ENCODE measurements at places on chromosomes 5 and 9.
A peak's percentile ranks its signal among the peaks of the same experiment; 100 is the strongest.

DNA sequence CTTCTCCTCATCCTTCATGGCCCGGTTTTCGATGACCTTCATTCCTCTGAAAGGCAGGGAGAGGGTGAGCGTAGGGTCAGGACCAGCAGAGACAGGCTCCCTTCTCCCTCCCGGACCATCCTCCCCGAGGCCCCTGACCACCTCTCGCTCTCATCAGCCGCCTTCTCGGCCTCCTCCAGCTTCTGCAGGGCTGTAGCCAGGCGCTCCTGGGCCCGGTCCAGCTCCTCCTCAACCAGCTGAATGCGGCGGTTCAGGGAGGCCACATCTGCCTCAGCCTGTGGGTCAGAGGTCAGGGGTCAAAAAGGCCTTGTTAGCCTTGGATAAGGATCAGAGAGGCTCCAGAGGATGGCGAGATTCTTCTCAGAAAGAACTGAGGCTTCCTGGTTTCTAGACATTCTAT, 4.2 kb downstream of the TPM2 start:
- DNase-seq = no peak

DNA sequence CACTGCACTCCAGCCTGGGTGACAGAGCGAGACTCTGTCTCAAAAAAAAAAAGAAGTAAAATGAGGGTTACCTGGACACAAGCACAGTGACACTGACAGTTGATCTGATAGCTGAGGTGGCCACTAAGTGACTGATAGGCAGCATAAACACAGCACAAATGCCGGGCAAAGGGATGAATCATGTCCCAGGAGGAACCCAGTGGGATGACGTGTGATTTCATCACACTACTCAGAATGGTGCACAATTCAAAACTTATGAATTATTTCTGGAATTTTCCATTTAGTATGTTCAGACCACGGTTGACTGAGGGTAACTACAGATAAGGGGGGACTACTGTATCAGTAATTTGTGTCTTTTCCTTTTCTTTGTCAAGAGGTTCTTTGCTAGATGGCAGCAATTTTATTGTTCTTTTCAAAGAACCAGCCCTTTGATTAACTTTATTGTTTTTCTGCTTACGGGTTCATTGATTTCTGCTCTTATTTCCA, 34.3 kb upstream of the RNF130 start:
- DNase-seq = no peak

DNA sequence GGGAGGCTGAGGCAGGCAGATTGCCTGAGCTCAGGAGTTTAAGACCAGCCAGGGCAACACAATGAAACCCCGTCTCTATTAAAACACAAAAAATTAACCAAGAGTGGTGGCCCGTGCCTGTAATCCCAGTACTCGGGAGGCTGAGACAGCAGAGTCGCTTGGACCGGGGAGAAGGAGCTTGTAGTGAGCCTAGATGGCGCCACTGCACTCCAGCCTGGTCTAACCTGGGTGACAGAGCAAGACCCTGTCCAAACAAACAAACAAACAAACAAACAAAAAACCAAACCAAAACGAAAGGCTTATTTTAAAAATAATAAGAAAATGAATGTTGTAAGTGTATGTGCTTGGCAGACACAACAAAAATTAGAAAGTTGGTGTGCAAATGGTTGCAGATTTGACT, 536.3 kb upstream of the PTPRD start:
- DNase-seq = no peak

GRCh38 chr9:37992924-37993349, 76.1 kb downstream of the SHB start:
- no peak for DNase-seq

DNA sequence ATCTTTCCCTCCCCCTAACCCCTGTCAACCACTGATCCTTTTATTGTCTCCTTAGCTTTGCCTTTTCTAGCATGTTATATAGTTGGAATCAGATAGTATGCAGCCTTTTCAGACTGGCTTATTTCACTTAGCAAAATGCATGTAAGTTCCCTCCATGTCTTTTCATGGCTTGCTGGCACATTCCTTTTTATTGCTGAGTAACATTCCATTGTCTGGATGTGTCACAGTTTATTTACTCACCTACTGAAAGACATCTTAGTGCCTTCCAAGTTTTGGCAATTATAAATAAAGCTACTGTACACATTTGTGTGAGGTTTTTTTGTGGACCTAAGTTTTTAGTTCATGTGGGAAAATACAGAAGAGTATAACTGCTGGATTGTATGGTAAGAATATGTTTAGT, 230.1 kb downstream of the PBX3 start:
- peak; percentile 9 for DNase-seq

DNA sequence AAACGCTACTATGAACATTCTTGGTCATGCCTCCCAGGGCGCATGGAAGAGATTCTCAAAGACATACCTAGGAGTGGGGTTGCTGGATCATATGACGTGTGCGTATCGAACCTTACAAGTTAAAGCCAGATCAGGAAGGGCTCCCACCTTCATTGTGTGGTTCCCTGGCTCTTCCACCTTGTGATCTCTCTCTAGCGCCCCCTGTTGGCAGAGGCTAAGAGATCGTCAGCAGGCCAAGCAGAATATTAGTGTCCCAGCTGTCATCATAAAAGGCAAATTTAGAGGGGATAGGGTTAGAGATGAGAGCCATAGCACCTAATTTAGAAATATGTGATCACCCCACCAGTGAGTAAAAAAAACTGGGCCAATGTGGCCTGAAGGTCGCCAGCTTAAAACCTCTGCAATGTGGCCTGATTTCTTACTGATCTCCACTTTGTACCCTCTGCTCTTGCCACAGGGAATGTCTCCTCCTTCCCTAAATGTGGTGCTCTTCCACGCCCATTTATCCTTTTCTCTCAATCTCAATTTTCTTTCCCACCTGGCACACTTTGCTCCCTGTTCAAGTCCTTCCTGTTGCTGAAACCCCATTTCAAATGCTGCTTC, 91.7 kb upstream of the SHB start:
- DNase-seq = peak; percentile 47

GRCh38 chr5:2006971-2007291, 124.2 kb upstream of the IRX4 start:
- no peak for DNase-seq

All from fibroblast of skin of abdomen (primary cell).